Stimulated activated CD4-positive, alpha-beta T cell treated with anti-CD3 and anti-CD28 coated beads, Interleukin-1b, Interleukin-23, amount 100 ng/mL, for 1 hour (primary cell): ENCODE measurements at places on chromosomes 3 and 15.

DNA sequence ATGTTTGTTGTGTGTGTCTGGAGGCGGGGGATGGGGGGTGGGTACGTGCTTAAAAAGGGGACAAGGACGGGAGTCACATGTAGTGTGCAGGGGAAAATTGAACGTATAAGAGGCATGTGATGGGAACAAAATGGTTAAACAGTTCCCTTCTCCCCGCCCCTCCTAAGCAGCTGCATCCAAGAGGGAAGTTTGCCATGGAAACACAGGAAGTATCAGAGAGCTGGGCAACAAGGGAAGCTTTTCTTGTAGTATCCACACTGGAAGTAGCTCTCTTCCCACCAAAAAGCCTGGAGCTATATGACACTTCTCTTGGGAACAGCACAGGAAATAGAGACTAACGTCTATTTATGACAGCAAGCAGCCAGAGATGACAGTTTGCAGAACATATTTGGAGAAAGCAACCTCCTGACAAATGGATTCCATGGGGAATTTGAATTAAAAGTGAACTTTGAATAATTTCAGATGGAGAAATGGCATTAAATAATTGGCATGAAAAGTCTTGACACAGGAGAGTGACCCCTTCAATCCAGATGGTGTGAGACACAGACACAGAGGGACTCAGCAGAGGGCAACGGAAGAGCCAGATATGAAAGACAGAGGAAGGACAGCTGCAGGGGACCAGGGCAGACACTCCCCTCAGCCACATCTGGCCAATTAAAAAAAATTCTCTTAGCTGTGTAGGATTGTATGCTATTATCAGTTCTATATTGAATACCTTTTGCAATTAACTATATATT, 294.2 kb upstream of the TBL1XR1 start:
- DNase-seq, result no peak

DNA sequence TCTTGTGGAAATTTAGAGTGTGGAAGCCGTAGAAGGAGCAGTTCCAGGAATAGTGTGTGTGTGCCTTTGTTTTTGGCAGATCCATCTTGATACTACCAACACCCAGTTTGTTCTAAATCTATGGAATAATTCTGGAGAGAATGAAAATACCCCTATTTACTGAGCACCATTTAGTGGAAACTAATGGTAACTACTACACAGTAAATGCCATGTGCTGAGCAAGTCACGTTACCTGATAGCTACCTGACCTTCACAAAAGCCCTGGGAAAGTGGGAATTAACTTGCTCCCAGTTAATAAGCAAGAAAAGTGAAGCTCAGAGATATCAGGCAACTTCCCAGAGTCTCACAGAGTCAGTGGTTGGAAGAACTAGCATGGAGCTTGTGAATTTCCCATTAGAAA, 137.7 kb downstream of the ARPP21 start:
- DNase-seq, result no peak

DNA sequence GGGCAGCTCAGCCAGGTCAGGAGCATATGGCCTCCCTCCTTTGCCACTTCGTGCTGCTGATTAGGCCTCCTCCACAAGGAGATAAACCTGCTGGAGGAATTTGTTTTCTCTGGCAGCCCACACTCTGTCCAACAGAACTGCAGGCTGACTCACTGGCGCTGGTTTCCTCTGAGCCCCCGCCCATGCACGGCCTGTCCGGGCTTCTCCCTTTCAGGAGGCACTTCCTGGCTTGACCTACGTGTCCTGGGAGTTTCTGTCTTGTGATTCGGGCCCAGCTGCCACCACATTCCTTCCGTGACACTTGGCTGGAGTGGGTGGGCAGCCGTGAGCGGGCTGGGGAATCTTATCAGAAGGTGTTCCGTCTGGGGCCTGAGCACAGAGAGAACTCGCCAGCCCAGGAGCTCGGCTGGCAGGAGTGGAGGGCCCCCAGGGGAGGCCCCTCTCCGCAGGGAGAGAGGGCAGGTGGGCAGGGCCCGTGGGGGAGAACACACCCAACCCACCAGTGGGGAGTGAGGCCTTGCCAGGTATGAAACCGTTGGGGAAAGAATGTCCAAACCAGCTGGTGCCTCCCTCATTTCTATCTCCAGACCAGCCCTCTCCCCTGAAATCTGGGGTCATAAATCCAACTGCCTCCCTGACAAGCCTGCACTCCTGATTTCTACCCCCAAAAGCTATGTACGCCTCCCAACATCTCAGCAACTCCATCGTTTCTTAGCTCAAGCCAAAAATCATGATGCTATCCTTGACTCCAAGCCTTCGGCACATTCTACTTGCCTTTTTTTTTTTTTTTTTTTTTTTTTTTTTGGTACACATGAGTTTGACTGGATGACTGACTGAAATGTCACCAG, 110.6 kb upstream of the MEF2A start:
- DNase-seq, result no peak

DNA sequence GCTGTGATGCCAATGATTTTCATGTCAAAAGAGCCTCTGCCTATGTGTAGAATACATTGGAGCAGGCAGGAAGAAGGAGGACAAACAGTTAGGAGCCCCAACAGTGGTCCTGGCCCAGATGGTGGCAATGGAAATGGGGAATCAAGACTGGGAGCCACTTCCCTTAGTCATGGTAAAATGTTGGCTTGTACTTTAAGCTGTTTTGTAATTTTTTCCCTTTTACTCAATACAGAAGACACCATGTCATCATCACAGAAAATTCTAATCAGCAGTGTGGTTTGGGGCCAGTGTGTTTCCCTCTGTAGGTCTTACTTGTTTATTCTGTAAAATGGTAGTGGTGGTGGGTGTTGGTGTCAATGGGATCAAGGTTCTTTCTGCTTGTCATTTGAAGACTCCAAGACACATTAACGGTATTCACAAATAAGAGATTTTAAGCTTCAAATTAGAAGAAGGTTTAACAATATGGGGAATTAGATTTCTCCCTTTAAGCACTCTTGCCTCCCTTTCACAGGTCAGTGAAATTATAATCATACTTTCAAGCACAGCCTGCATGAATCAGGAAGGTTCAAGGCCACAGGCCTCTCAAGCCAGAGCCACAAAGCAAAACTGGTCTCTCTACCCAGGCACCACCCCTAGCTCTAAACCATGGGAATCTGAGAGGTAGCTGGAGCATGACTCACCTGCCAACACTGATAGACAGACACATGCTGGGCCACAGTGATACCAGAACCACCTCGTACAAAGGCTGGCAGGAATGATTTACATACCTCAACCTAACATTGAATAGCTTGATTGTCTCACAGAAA, 24.9 kb downstream of the SIAH2 start:
- DNase-seq, result no peak

GRCh38 chr15:28993720-28994053, 107.9 kb downstream of the APBA2 start:
- DNase-seq, result no peak
